ENCODE measurements at places on chromosomes 3 and 15.

DNA sequence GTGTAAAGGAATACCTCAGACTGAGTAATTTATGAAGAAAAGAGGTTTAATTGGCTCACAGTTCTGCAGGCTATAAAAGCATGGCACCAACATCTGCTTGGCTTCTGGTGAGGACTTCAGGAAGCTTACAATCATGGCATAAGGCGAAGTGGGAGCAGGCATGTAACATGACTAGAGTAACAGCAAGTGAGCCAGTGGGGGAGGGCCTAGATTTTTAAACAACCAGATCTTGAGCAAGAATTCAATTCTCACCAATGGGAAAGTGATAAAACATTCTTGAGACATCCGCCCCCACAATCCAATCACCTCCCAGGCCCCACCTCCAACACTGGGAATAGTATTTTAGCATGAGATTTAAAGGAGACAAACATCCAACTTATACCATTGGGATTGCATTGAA is 44.2 kb upstream of the BCL2A1 start:
- no peak for DNase-seq

GRCh38 chr3:116569611-116570010 is 124.3 kb upstream of the LSAMP start:
- no peak for DNase-seq

GRCh38 chr3:171789759-171790505 is 20.4 kb downstream of the PLD1 start:
- no peak for DNase-seq

- no peak for DNase-seq
Observed at GRCh38 chr15:25900901-25901300, 37.8 kb upstream of the ATP10A start.

GRCh38 chr3:194139814-194140391 is 4.0 kb downstream of the HES1 start:
- DNase-seq = no peak
